ENCODE measurements at places on chromosomes 2 and 18.

- no peak for DNase-seq
These were observed 40.3 kb downstream of the METTL8 start for GRCh38 chr2:171393487-171393886.

DNA sequence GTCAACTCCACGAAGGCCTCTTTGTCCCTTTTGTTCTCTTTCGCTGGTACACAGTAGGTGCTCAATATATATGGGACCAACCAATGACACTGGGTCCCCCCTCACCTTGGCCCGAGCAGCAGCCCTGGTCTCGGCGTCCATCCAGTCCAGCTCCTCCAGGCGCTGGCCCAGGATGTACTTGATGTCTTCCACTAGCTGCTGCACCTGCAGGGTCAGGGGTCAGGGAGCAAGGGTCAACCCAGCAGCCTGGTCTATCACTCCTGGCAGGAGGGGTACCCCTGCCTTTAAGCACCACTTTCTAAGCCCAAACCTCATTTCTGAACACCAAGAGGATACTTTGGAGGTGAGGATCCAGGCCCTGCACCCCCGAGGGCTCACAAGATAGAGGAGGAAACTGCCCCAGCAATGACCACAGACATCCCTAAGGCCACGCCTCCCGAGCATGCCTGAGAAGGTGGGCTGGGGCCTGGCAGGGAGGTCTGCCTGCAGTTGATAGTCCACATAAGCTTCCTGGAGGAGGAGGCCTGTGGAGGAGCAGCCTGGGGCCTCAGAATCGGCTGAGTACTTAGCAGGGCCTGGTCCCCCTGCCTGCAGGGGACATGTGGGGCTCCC, 4.2 kb downstream of the ECEL1 start:
- DNase-seq = peak; percentile 0

GRCh38 chr2:100182494-100183361, 40.3 kb upstream of the AFF3 start:
- no peak for DNase-seq

- no peak for DNase-seq
These were observed 54.5 kb downstream of the LYPD1 start for GRCh38 chr2:132615329-132616085.

- no peak for DNase-seq
These were observed 11.4 kb upstream of the MAPRE2 start for GRCh38 chr18:35029770-35030169.

DNA sequence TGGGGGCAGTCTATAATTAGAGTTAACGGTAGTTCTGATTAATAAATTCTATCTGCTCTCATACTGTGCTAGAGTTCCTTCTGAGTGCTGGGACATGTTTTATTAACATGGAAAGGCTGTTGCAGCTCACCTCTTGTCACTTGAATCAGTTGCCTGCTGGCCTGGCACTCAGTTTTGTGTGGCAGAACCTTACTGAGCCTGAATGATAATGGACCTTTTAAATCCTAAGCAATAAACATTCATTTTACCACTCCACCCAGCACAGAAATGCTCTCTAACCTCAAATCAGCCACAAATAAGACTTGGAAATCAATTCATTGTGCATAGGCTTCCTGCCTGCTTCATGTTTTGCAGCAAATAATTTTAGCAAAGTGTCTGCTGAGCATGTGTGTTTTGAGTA, 115.0 kb upstream of the RBMS1 start:
- DNase-seq = no peak

DNA sequence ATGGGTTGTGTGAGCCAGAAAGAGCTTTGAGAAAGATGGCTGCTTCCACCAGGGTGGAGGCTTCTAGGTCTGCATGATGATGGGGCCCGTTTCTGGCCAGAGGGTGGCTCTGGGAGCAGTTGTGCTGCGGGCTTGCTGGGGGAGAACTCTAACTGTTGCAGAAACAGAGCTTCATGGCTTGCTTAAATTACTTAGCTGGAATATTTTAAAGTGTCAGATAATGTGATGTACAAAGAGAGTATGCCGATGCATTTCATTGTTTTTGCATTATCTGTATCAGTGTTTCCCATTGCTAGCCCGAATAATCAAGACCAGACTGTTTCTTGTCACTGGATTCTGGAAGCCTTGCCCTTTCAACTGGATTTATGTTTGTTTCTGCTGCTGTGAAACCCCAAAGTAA, 6.3 kb upstream of the DRC1 start:
- DNase-seq = no peak

DNA sequence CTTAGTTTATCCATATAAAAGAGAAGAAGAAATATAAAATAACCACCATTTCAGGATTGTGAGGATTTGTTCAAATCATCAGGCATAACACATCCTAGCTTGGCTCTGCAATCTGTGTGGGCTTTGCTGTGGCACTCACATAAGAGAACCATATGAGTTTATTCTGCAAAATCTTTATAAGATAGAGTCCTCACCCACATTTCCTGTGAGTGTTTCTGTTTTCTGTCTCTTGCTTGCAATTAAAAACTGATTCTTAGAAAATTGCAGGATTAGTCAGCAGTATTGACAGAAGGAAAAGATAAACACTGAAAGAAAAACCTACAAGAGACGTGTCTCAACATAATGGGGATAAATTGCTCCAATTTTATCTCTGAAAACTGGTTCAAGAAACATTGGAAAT, 258.5 kb downstream of the RND3 start:
- no peak for DNase-seq

DNA sequence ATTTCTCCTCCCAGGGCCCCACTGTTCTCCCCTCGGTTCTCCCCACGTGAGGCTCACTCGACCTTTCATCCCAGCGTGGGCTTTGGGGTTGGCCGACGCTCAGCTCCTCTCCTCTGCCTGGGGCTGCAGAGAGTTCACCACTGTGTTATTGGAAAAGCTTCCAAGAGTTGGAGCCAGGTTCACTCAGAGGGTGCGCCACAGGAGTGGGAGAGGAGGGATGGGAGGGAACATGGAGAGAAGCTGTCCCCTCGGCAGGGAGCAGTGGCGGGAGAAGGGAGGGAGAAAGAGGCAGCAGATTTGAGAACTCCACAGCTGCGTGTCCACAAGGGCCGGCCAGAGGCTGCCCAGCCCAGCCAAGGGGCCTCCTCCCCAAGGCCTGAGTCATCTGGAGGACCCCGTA, 197.1 kb upstream of the SMAD2 start:
- DNase-seq = no peak

DNA sequence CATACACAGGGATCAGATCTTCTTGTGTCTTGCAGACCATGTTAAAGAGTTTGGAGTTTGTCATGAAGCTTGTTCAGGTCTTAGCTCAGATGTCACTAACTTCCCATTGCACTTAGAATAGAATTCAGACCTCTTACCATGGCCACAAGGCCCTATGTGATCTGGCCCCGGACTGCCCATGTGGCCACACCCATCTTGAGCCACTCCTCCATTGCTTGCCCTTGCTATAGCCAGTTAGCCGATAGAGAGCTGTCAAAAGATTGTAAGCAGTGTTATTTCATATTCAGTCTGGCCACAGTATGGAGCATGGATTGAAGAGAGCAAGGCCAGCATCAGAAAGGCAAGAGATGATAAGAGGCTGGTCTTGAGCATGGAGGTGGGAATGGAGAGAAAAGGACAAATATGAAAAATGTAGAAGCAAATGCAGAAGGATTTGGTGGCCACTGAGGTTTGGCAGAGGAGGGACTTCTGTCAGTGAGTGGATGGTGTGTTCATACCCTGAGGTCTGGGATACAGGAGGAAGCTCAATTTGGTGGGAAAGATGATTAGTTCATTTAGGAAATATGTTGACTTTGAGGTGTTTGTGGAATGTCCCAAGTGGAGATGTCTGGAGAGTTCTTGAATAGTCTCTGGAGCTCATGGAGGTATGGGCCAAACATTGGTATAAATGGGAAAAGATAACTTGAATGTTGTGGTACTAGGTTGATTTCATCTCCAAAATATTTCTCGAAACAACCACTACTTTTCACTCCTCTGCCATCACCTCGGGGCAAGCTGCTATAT, 10.6 kb downstream of the DGUOK start:
- no peak for DNase-seq

DNA sequence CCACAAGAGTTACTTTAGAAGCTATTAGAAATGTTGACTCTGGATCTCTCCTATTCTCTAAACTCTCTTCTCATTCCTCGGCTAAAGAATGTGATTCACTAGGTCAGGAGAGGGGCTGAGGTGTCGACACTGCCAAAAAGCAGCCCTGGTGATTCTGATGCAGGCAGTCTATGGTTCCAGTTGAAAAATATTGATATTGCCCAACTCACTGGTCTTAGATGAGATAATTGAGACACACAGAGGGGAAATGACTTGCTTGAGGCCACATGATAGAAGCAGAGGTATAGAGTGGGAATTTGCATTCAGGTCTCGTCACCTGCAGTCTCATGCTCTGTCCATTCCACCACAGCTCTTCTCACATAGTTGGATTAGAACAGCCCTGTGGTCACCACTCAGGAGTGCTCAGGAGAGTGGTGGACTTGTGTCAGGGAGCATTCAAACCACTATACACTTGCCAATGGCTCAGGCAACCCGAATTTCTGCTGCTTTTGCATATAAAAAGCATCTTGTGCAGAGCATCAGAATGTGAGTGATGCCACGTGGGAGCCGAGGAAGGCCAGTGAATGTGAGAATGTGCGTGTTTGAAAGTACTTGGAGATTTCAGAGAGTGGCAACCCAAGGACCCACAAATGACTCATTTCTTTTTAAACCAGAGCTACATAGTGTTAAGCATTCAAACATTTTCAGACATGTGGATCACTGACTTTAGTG, 65.1 kb upstream of the CTLA4 start:
- DNase-seq = peak; percentile 46

GRCh38 chr2:240455647-240456446, 20.4 kb downstream of the GPC1 start:
- DNase-seq = no peak

- DNase-seq = no peak
These were observed 29.5 kb downstream of the STK39 start for GRCh38 chr2:168217920-168218319.

DNA sequence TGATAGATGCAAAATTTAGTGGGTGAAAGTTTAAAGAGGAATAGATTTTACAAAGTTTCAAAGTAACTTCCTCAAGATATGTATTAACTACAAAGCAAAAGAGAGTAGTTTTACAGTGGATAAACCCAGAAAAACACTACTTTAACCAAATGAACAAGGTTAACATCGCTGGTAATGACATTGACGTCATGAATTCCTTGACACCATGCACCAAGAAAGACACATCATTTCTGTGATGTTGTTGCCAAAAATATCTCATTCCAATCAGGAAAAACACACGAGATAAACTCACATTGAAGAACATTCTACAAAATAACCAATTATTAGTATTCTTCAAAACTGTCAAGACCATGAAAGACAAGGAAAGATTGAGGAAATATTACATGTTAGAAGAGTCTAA, 605.6 kb upstream of the SETBP1 start:
- DNase-seq = no peak

GRCh38 chr18:50401295-50401694, 26.4 kb downstream of the SKA1 start:
- no peak for DNase-seq

DNA sequence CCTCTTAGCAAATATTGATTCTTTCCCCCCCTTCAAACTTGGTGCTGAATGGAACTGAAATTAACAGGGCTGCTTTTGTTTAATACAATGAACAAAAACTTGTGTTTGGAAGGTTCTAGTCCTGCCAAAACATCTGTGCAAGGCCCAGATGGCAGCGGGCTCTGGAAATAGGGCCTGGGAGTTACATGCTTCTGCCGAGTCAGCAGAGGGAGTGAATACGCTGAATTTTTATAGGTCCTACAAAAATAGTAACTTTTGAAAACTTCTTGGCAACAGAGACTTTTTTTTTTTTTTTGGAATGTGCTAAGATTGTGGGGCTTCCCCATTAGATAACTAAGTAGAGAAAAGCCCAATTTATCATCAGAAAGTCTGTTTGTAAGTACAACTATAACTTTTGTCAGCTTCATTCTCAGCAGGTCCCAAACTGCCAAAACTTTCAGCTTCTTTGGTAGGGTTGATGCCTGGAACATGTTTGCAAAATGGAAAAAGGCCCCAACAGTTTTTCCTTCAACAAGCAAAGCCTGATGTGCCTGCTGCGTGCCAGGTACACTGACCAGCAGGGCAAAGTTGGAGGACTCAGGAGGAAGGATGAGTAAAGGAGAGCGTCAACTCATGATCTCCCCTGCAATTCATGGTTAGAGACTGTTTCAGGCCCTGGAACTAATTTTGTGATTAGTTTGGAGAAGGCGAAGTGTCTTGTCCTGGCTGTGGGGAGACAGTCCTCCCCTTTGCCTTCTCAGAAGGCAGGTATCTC, 45.1 kb upstream of the HDAC4 start:
- DNase-seq = no peak

GRCh38 chr2:39320162-39320561, 76.4 kb upstream of the CDKL4 start:
- DNase-seq = no peak

DNA sequence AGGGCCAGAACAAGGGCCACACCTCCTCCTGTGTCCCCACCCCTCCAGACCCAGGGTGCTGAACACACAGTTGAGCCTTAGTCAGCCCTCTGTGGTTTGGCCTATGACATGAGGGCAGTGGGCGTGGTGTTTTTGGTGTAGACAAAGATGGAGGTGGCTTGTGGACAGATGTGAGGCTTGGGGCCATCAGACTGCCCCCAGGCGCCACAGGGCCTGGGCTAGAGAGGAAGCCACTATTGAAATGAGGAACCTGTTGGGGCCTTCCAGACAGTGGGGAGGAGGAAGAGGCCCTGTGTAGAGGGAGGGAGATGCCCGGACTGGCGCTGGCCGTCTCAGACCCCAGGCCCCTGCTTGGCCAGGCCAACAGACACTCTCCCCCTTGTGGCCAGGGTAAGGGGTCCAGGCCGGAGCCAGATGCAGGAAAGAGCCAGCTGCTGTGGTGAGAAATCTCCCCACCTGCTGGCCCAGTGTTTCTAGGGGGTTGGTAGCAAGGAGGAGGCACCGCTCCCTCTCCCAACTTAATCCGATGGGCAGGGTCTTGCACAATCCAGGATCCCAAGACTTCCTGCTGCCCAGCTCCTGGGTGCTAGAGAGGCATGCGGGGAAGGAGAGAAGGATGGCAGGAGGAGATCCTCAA, 53.8 kb downstream of the SMAD7 start:
- DNase-seq = peak; percentile 64

GRCh38 chr2:205133544-205133943, 548.8 kb upstream of the NRP2 start:
- DNase-seq = no peak

DNA sequence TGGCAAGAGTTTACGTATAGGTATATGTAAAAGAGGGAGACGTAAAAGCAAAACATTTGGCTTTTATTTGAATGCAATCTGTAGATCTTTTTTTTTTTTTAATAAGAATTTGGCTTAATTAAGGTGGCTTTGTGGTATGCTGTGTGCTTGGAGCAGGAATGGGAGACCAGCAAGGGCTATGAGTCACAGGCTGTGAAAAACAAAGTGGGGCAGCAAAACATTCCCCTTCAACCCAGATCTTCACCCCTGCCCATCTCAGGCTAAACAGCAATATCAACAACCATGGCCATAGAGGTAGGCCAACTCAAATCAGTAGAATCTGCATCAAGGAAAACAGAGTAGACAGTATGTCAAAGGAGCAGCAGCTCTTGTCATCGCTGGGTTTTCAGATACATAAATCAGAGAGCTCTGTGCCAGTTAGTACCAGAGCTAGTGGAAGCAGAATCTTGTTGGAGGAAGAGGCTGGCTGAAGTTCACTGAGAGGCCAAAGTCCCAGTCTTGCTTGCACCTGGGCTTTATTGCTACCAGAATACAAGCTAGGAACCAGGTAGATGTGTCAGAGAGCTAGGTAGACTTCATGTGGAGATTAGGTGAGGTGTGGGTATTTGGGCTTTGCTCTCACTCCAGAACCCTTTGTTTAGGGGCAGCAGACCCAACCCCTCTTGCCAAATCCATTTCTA, 191.5 kb upstream of the FANCL start:
- no peak for DNase-seq

- DNase-seq = no peak
These were observed 161.2 kb downstream of the MSH2 start for GRCh38 chr2:47564129-47564528.
